ENCODE measurements at places on chromosomes 3 and 15.
A peak's percentile ranks its signal among the peaks of the same experiment; 100 is the strongest.

GRCh38 chr3:112149136-112149535 is 16.1 kb upstream of the GCSAM start:
- no peak for DNase-seq

DNA sequence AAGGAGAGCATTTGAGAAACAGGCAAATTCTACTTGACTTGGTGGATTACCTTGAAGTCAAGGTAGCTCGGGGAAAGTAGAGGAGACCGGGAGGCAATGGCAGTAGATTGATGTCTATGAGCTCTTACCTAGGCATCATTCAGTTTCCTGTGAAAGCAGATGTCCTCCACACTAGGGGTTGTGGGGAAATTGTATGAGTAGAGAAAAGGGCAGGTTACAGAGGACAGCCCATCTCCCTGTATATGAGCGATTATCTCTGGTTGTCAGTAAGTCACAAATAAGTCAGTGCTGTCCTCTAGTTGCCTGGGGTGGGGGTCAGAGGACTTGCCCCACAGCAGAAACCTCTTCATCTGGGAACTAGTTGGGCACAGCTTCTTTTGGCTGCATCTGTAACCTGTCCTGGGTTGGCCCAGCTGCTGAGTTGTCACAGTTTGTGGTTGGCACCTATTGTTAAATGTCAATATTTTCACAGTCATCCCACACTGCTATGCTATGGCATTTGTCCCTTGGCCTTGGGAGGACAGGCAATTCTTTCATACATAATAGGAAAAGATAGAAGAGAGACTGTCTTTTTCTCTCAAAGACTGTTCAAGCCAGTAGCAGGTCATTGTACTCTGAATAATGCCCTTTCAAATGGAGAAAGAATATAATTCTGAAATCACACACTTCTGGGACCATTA is 53.6 kb upstream of the LRRFIP2 start:
- DNase-seq, result no peak

- DNase-seq, result no peak
Observed at GRCh38 chr3:172147113-172147818, 107.9 kb downstream of the FNDC3B start.

DNA sequence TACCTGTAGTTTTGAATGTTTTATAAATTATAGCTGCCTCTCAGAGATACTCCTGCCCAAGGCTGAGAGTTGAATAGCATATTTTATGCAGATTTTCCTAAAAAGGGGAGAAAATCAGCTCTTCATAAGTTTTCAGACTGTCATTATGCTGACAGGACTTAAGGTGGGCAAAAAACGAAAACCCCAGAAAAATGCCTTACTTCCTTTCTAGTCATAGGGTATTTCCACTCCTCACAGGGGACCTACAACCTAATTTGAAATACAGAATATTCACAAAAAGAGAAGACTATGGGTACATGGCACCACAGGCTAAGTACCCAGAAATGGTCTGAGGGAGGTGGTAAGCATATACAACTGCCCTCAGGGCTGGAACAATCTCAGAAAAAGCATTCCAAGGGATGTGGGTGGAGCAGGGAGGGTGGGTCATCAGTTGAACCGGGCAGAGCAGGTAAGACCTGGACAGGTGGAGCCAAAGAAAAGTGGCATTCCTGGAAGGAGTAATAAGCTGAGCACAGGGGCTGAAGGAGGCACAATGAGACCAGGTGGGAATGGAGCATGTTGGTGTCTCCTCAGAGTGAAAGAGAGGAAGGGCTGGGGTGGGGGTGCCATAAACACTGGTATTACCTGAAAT is 10.6 kb upstream of the OXSR1 start:
- no peak for DNase-seq

DNA sequence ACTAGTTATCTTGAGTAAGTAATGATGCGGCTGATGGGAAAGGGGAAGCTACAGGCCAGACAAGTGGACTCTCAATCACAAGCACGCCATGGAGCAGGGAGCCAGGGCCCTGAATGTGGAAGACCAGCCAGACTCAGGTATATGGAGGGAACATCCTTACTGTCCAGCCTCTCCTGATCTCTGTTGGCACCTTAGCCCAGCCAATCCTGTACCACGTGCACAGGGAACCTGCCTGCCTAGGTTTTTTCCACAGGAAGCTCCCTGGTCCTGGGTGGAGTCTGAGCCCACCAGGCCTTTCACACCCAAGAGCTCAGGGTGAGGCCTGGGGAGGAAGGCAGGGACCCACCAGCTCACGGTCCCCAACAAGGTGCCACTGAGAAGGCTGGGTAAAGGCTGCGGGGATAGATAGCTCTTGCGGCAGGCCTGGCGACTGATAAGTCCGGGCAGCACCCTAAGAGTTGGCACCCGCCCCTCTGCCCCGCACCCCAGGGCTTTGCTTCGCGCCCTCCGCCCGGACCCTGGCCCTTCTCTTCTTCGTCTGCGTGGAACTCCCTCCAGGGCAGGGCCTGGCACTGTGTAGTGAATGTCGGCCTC is 933 bp upstream of the APEH start:
- DNase-seq, result no peak

GRCh38 chr3:128854475-128854874 is 24.9 kb upstream of the ACAD9 start:
- DNase-seq, result no peak

DNA sequence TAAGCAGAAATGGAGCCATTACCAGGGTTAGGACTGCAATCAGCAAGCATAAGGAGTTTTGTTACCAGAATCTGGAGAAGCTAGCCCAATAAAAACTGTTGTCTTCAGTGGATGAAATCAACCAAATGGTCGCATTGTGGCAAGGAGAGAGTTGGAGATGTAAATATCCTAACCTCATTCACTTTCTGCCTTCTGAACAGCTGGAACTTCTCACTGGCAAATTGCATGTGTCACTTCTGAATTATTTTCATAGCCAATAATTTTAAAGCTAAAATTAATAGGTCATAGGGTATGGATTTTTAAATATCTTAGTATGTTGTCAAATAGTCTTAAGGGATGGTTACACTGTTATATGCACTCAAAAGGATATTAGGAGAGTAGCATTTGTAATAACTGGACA is 121.6 kb downstream of the SUCNR1 start:
- DNase-seq, result no peak

DNA sequence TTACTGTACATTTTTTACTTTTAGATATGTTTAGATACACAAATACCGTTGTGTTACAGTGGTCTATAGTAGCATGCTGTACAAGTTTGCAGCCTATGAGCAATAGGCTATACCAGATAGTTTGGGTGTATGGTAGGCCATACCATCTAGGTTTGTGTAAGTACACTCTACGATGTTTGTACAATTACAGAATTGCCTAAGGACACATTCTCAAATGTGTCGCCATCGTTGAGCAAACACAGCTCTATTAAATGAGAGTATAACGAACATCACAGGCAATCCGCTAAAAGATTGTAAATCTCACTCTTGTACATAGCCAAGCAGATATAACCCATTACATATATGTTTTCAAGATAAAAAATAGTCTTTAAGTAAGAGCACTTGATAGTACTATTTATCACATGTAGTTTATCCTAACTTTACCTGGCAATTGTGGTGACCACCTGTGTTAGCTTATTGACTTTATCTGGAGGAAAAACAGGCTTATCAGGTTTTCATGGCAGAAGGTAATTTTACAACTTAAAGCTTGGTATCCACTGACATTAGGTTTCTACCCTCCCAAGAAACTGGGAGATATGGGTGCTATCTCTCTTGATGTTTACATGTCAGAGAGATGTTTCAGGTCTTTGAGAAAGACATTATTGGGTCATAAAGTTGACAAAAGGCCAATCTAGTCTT is 898.7 kb downstream of the NSUN3 start:
- DNase-seq, result no peak

GRCh38 chr3:167691366-167691765 is 37.6 kb upstream of the WDR49 start:
- DNase-seq, result peak; percentile 58

- DNase-seq, result no peak
Observed at GRCh38 chr3:186790261-186790981, 7.0 kb downstream of the EIF4A2 start.

Measured in activated CD8-positive, alpha-beta T cell treated with anti-CD3 and anti-CD28 coated beads, Interleukin-2, amount 10 ng/mL, durations not matched to agents 7 days and 5 days (primary cell).